ENCODE measurements at places on chromosomes 3 and 15. TPM values are rescaled to one million over a fixed set of nuclear protein-coding genes. Genes with fewer than 3 reads are reported as not detected.

WDR72 gene
- total RNA-seq = not detected

OXTR gene
- total RNA-seq = 4.1 TPM

PIAS1 gene
- 106 TPM for total RNA-seq

LMOD3 gene
- total RNA-seq = not detected

BSN gene
- 0.61 TPM for total RNA-seq

MME gene
- 196 TPM for total RNA-seq

ATR gene
- 39.6 TPM for total RNA-seq

POTEB3 gene
- not detected for total RNA-seq

BOC gene
- total RNA-seq = 0.47 TPM

SAMMSON gene
- total RNA-seq = not detected
